ENCODE measurements at places on chromosomes 1 and 21.

DNA sequence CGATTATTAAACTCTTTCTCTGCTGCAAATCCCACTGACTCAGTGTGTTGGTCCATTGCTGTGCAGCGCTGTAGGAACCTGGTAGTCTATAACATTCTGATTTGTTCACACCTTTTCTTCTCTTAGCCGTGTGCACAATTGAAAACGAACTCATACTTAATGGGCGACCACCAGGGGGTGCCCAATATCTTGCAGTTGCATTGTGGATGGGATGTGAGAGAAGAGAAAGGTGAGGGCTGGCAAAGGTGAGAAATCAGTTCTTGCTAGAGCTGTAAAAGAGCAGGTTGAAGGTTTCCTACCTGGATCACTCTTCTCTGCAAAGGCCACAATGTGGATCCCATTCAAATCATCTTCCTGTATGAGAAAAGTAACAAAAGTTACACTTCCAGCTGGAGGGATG lies 51.0 kb downstream of the CASQ2 start:
- DNase-seq, result no peak

DNA sequence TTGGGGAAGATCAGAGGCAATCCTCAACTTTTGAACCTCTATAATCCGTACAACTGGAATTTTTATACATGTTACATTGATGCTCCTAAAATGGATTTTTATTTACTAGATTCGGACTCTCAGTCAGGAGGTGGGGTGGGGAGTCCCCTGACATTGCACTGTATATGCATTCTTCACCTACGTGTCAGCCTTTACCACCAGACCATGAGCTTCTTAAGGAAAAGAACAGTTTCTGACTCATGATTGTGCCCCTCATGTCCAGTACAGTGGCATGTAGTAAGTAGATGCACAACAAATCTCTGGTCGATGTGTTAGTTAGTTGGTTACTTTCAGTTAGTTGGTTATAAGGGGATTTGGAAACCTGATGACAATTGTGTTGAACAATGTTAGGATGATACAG lies 15.4 kb downstream of the LPAR3 start:
- DNase-seq, result no peak

DNA sequence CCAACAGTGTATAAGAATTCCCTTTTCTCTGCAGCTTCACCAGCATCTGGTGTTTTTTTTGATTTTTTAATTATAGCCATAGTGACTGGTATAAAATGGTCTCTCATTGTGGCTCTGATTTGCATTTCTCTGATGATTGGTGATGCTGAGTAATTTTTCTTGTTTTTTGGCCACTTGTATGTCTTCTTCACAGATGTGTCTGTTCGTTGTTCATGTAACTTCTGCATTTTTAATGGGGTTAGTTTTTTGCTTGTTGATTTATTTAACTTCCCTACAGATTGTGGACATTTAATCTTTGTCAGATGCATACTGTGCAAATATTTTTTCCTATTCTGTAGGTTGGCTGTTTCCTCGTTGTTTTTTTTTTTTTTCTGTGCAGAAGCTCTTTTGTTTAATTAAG lies 20.5 kb upstream of the OR2L5 start:
- DNase-seq, result no peak

DNA sequence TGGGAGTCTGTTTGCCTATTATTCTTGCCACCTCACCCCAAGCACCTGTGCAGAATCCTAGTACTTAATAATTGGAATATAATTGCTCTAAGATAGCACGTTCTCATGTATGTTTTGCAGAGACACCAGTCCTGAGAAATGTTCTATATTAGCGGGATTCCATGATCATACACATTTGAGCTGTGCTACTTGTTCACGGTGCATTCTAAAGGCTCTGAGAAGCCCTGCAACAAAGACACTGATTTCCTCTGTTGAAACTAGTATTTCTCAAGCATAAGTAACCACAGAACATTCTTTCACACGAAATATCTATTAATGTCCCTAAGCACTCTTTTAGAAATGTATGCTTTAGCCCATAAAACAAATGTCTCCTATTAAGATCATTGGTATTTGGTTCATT lies 109.4 kb downstream of the BARHL2 start:
- no peak for DNase-seq

DNA sequence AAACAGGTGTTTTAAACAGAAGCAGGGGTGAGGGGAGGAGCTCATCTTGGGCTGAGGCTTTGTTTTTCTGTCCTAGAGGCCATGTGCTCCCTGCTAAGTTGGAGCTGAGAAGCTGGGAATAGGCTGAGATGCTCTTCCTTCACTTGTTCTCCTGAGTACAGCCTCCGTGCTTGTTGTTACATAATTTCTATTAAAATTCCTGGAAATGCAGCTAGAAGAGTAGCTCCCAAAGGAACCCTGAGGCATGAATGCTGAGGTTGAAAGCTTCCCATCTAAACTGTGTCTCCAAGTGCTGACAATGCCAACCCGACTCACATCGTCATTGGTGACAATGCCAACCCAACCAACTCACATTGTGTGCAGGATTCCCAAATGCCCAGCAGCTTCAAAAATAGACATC lies 12.6 kb upstream of the ITPKB start:
- no peak for DNase-seq

All from AG09309 (cell line).